ENCODE measurements at places on chromosomes 7 and 10.

- DNase-seq: no peak
Measured at GRCh38 chr7:159108491-159108890, 36.2 kb downstream of the VIPR2 start.

GRCh38 chr7:22842973-22843372, 20.3 kb upstream of the TOMM7 start:
- DNase-seq: no peak

- DNase-seq: no peak
Measured at GRCh38 chr7:107538001-107538400, 25.7 kb downstream of the COG5 start.

DNA sequence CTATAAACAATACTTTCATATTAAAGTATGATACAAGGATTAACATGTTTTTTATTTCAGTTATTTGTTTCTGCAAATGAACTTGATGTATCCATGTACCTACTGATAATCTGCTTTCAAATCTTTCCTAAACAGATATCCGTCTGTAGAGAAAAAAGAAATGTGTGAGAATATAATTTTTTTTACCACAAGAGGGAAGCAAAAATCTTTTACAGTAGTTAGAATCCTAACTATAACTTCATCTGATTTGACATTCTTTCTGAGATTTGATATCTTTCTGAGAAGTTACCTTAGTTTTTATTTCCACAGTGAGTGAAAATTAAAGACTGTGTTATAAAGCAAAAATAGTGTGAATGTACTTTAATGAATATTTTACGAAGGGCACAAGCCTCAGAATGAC, 203.9 kb upstream of the PCLO start:
- no peak for DNase-seq

DNA sequence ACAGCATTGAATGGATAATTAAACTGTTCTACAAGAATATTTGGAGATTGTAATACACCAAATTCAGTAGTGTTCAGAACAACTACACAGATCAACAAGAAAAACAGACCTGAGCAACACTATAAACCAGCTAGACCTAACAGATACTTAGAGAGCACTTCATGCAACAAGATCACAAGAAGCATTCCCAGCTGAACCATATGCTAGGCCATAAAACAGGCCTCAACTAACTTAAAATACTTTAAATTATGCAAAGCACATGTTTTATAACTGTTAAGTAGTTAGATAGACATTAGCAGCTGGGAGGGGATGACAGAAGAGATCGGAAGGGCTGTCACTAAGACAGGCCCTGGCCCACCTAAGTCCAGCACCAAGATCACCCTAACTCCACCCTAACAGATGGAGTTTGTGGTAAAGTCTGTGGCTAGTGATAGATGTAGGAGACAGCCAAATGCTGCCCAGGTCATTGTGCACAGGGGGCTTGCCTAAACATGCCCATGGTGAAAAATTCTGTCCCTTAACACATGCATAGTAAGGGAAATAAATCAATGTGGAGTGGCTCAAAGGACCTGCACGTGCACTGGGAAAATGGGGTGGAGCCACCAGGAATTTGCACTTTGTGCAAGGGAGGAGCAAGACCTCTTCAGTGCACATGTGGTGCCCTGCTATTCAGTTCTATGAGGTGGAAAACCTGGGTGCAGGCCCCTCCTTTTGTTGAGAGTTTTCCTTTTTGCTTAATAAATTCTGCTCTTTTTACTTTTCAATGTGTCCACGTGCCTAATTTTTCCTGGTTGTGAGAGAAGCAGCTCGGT, 567.8 kb upstream of the NRG3 start:
- DNase-seq: no peak

DNA sequence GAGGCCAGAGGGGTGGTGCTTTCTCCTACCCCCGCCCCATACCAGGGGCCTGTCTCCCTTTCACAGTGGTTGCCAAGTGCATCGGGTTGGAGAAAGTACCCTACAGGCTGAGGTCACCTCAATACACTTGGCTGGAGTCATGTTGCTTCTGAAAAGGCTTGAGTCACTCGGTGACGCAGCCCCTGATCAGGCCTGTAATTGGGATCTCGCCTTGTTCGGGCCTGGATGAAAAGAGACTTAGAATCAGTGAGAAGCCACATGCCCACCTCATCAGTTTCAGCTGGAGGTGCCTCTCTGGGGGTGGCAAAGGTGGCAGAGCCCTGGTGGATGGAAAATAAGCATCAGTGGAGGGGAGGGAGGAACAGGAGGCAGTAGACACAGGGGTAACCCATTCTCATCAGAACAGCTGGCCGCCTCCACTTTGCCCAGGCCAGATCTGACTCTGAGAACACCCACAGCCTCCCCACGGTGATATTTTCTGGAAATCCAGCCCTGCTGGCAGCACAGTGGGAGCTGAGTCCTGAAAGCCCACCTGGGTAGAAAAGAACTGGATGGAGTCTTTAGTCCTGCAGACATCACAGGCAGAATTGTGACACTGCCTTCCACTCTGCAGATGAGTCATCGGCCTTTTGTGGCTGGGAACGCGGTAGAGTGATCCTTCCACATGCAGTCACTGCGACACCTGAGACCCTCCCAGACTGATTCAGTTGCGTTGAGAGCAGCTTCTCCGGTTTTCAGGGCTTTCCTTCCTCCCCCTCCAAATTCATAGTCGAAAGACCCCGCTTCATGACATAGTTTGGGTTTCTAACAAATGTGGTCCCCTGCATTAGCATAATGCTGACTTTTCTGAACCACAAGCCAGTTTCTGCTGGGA, 108.0 kb downstream of the GRK5 start:
- DNase-seq: peak; percentile 79

GRCh38 chr7:123789206-123789784, 40.5 kb upstream of the WASL start:
- no peak for DNase-seq

- no peak for DNase-seq
Measured at GRCh38 chr10:30368065-30368718, 19.1 kb upstream of the MTPAP start.

GRCh38 chr10:60316029-60316428, 73.6 kb downstream of the ANK3 start:
- no peak for DNase-seq

GRCh38 chr7:4612939-4613841, 68.9 kb upstream of the FOXK1 start:
- DNase-seq: no peak

DNA sequence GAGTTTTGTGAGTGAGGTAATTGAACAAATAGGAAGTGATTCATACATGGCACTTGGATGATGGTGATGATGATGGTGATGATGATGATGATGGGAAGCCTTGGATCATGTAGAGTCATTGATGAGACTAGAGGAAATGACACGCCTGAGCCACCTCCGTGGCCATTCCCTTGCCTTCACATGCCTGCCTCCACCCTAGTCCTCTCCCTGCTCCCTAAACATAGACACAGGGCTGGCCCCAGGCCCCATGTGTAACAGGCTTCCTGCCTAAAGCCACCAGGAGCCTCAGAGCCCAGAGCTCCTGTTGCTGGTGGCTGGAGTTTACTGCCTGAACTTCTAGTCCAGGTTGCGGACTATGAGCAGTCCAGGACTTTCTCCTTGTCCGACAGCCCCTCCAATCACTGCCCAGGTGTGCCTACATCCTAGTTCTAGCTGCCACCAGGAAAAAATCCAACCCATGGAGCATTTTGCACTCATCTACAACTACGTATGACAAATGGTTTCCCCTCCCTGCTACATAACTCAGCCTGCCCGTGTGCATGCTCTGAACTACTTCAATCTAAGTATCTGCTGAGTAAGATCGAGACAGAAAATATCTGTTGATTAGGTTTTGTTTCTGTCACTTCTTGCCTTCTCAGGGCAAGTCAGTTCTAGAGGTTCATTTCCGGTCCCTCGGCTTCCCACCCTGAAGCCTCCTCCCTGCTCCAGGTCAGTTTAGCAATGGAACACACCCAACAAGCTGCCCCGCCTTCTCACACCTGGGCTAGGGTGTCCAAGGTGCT, 35.5 kb upstream of the KDM7A start:
- peak; percentile 9 for DNase-seq

DNA sequence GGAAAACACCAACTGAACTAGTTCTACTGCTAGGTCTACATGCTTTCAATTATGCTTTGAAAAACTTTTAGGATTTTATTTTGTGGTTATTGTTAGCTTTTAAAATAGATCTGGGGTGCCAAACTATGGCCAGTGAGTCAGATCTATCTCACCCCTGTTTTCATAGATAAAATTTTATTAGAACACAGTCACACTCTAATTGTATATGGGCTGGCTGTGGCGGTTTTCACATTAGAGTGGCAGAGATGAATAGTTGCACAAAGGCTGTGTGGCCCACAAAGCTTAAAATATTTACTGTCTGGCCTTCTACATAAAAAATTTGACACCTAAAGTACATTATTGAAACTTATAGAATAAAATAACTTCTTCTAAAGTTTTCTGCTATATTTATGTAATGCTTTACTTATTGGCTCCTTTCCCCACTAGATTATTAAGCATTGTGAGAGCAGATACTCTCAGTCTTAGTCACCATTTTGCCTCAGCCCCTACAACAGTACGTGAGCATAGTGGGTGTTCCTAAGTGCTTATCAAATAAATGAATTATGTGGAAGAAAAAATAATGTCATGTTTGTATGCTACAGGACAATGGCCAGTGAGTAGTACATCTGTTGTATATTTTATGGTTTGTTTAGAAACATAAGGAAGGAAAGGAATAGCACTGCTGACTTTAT, 5.4 kb upstream of the SUV39H2 start:
- DNase-seq: no peak

GRCh38 chr7:12993025-12993424, 305.6 kb downstream of the ARL4A start:
- DNase-seq: no peak

GRCh38 chr10:2972216-2972615, 95.1 kb upstream of the PFKP start:
- no peak for DNase-seq

DNA sequence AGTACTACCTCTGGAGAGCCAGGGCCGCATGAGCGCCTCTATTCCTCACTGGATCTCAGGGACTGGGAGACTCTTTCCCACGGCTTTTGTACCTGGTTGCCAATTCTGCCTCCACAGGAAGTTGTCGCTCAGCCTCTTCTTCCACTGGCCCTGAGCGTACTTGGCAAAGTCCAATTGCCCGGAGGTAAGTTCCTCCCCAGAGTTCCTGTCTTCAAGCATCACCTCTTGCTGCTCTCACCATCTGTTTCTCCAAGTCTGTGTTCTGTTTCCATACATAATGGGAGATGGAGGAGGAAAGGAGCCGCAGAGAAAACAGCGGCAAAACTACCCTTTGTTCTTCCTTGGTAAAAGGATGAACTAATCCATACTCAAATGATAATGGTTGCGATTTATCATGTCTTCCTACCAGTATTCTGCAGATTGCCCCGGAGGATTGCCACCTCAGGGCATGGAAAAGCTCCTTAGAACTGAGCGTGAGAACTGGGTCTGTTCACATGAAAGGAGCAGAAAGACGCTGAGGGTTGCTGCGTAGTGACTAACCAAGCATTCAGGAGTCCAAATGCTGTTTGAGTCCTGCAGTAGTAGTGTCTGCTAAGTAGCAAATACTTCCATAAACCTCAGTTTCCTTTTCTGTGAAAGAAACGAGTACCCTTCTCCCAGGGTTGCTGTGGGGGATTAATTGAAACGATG, 170.2 kb upstream of the GLI3 start:
- no peak for DNase-seq

DNA sequence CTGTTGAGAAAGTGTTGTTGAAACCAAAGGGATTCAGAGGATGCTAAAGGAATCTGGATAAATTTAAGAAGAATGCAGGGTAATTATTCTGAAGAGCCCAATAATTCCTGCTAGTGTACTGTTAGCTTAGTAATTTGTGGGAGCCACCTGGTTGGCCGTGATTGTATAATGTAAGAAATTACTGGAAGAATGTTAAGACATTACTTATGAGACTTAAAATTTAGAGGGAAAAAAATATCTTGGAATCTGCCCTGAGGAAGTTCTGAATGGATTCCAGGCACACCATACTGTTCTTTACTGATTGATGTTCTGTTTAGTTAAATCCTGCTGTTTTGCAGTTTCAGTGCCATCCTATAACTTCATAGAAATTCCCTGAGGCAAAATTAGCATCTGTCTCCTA, 155.0 kb upstream of the RHOBTB1 start:
- DNase-seq: no peak

- DNase-seq: no peak
Measured at GRCh38 chr7:95155965-95156364, 168.4 kb downstream of the PON1 start.

DNA sequence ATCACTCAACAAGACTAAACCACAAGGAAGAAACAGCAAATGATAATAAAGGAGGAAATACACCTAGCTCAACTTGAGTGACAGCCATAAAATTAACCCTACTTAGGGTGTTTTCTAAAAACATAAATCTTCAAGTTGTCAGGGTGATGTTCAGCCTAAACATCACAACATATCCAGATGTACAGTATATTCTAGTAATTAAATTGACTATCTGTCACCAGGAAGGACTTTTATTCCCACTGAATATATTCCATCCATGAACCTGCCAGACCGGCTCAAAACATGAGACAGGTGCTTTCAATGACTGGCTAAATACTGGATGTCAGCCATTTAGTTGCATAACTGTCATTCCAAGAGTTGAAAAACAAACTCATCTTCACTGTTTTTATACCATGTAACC, 298.1 kb upstream of the NEBL start:
- DNase-seq: no peak

DNA sequence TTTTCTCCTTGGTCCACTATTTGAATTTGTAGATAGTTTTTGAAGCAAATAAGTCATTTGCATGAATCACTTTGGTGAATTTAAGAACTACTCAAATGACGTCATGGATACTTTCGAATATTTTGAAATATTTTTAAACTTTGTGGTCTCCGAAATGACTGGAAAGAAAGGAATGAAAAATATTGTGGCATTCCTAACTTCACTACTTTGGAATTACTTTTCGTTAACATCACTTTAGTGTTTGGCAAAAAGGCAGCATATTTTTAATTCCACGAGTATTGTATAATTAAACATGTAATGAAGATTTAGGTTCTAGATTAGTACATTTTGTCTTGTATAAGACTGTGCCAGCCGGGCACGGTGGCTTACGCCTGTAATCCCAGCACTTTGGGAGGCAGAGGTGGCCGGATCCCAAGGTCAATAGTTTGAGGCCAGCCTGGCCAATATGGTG, 35.3 kb upstream of the ZRANB1 start:
- peak; percentile 92 for DNase-seq

DNA sequence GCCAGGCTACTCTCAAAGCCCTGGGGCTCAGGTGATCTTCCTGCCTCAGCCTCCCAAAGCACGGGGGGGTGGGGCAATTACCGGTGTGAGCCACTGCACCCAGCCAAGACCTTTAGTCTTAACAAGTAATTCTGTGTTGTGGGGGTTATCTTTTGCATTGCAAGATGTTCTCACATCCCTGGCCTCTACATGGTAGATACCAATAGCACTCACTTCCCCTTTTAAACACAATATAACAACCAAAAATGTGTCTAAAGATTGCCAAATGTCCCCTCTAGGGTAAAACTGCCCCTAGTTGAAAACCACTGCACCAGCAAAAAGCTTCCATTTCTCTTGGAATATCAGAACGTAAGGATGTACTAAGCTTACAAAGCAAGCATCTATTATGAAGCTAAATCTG, 225.0 kb downstream of the CTNNA3 start:
- no peak for DNase-seq
